ENCODE measurements at places on chromosomes 16 and 17.

- DNase-seq: peak; percentile 29
Observed at GRCh38 chr16:18788828-18789514, 1.2 kb downstream of the RPS15A start.

DNA sequence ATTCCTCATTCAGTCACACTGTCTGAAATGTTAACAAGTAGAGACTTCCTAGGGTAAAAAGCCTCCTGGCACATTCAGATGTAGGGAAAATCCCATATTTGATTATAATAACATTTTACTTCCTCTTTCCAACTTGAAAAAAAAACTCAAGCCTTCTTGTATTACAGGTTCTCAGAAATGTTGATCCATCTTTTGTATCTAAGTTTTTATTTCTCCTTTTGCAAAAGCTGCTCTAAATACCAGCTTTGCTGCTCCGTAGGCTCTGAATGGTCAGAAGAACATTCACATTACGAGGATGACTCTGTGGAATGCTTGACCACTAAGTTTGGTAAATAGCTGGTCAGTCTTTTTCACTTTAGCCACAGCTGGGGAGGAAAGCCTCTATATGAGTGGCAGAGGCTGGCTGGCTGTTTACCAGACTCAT, 13.2 kb upstream of the HEATR6 start:
- no peak for DNase-seq

- no peak for DNase-seq
Observed at GRCh38 chr17:48357779-48358602, 72.0 kb downstream of the SKAP1 start.

- DNase-seq: no peak
Observed at GRCh38 chr16:78269256-78269655, 169.8 kb downstream of the WWOX start.

DNA sequence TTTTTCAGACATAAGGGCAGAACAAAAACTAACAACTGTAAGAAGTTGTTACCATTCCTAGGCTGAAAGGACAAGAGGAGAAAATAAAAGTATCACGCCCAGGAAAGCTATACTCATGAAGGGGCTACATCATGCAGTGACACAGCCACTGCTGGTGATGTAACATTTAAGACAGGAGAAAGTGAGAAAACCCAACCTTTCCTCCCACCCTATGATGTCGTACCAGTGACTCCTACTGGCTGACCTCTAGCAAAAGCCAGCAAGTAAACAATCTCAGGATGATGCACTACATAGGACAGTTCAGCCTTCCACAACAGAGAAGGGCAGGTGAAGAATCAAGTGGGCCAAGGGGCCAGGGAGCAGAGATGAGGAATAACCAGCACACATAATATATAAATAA, 14.0 kb upstream of the OR1E2 start:
- peak; percentile 14 for DNase-seq

DNA sequence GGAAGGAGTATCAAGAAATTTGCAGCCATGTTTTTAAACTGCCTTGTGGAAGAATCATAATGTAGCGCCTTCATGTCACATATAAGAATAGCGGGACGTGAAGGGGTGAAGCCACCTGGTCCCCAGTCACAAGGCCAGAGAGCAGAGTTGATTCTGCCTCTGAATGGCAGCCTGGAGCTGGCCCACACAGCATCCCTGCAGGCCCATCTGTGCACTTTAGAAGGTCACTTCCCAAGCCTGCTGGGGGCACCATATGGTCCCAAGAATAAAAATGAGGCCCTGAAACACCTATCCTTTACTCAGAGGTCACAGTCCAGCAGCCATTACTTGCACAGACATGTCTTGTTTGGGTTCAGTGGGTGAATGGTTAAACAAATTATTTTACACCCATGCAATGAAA, 15.0 kb downstream of the CD300E start:
- DNase-seq: no peak

DNA sequence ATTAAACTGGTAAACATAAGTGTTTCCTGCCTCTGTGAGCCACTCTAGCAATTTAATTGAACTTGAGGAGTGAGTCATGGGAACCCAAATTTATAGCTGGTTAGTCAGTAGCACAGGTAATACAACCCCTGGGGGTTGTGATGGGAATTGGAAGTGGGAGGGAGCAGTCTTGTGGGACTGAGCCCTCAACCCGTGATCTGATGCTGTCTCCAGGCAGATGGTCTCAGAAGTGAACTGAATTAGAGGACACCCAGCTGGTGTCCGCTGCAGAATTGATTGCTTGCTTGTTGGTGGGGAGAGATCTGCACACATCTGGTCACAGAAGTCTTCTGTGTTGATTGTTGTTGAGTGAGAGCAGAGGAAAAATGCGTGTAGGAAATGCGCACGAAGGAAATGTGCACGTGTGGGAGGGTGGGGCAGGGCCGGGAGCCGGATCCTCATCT, 7.7 kb upstream of the ST6GALNAC2 start:
- no peak for DNase-seq

- DNase-seq: no peak
Observed at GRCh38 chr17:17940441-17940911, 31.7 kb downstream of the TOM1L2 start.

DNA sequence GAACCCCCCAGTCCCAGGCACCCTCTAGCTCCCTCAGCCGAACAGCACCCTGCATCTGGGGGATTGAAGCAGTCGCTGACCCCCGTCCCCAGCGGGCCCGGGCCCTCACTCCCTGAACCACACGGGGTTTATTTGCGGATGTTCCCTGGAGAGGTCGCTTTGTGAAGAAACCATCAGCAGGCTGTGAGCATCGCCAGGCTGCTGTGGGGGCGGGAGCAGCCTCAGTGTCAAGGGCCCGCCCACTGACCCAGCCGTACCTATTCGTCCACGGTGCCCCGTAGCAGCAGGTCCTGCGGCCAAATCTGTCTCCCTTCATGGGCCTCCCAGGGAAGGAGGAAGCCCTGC, 6.4 kb upstream of the RAB40C start:
- DNase-seq: no peak

DNA sequence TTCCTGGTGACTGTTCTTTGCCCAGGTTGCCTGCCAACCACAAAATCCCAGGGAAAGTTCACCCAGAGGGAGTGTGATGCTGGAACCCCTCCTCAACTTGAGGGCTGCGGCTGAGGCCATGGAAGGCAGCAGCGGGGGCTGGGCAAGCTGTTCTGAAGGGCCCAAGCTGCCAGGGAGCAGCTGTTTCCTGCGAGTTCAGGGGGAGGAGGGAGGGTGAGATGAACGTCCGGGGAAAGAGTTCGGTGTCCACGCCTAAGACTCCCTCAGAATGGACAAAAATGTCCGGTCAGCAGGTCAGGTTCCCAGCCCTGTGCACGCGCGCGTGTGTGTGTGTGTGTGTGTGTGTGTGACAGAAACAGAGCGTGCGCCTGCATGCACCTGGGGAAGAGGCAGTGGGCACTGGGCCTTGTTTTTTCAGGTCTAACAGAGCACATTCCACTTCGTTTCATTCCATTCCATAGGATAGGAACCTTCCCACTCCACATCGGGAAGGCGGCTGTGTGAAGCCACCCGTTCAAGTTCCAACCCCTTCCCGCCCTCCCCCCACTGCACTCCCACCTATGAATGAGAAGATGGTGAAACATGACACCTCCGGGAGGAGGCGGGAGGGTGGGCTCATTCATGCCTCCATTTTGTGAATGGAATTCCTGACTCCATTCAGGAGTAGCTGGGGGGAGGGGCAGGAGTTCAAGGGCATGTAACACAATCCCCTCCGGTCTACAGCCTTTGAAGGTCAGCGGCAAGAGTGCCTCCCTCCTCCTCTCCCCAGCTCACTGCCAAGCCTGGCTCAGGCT, 15.7 kb downstream of the ETV4 start:
- no peak for DNase-seq

DNA sequence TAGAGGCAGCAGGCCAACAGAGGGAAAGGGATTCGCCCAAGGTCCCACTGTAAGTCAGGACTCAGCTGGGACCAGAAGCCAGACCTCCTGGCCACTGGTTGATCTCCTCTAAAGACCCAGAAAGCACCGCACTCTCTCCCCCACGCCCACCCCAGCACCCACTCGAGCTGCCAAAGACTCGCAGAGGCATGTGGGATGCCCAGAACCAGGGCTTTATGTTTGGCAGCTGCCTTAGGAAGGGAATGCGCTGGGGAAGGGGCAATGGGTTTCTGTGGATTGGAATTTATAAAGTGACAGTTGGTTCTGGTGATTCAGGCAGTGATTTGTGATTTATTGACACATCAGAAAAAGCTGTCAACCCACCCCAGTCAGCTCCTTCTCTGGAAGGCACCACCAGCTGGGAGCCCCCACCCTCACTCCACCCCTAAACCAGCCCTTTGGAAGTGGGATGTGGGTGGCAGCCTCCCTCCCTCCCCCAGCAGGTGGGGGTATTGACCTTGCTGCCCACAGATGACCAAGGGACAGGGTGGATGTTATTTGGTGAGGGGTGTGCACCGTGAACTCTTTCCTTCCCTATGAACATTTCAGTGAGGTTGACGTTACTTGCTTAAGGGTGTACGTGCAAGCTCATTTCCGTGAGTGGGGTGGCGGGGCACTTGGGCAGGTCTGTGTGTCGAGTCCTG, 76.6 kb upstream of the DNAJA2 start:
- DNase-seq: no peak

DNA sequence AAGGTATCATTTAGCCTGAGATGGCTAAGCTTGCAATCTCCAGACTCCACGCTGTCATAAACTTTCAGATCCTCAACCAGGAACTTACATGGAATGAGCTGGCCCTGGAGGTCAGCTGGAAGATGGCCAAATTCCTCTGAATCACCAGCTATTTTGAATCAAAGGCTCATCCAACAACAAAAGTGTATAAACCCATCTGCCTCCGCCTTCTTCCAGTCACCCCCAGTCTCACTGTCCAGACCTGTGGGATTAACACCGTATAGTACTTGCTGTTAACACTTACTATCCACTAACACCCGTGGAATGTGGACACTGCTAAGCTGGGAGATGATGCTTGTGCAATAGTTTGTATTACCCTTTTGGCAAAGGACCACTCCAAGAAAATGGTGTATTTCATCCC, 1.9 kb upstream of the LCMT1 start:
- DNase-seq: no peak

DNA sequence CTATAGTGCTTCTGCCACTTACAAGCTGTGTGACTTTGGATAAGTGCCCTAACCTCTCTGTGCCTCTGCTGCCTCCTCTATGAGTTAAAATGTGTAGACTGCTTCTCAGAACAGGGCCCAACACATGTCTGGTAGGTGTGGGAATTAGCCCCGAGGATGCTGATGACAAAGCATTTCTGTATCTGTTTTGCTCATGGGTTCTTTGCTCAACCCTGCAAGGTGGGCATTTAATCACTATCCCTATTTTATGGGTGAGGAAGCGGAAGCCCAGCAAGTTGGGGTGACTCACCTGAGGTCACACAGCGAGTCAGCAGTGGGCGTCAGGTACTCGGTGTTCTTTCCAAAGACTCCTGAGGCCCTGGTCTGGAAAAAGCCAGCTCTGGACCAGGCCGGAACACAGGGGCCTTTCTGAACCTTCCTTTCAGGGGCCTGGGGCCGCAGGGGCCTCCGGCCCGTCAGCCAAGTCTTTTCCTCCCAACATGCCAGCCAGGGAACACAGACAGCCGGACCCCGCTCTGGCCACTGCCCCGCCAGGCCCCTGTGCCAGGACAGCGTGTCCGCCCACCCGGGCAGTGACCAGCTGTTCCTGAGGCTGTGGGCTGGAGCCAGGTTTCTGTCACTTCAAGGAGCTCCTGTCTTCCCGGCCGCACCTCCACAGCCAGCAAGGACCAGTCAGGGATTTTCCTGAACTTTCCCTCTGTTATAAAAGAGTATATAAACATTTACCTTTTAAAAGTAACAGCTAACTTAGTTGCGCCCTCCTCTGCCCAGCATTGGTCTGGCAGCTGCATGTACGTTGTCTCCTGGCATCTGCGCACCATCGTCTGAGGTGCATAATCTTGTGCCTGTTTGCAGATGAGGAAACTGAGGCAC, 62.5 kb downstream of the SREBF1 start:
- DNase-seq: no peak

- DNase-seq: no peak
Observed at GRCh38 chr17:78991017-78991738, 11.5 kb upstream of the LGALS3BP start.

- no peak for DNase-seq
Observed at GRCh38 chr16:24993722-24994686, 21.2 kb downstream of the ARHGAP17 start.

GRCh38 chr17:76189741-76190140, 48.7 kb upstream of the FOXJ1 start:
- DNase-seq: no peak

- no peak for DNase-seq
Observed at GRCh38 chr16:26491962-26492361, 574.8 kb upstream of the C16orf82 start.

- DNase-seq: no peak
Observed at GRCh38 chr16:68436581-68436980, 11.7 kb downstream of the SMPD3 start.

GRCh38 chr17:2195729-2196128, 107.9 kb downstream of the SMG6 start:
- DNase-seq: no peak

DNA sequence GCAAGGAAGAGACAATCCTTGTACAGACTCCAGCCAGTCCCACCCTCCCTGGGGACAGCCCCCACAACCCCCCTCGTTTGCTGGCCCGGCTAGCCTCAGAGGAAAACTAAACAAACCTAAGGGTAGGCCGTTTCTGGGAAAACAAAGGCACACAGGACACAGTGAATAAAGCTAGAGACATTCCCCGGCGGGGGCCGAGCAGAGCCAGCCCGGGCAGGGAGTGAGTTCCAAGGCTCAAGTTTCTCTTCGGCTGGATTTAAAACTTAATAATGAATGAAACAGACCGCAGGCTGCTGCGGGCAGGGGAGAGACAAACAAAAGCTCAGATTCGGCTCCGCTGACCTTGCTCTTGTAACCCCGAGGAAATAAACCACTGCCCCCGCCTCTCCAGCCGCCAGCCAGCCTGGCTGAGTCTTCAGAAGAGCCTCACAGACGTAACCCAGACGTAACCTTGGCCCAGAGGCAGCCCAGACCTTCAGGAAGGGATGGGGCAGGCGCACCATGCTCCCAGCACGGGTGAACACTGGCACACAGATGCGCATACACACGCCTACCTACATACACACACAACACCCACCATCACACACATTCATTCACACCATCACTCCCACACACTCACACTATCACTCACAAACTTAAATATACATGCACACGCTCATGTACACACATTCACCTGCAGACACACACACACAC, 216.0 kb downstream of the ZNF423 start:
- DNase-seq: no peak

GRCh38 chr16:47142486-47142820, 1.3 kb downstream of the NETO2 start:
- no peak for DNase-seq

Measured in CD4-positive, alpha-beta T cell (primary cell).